T-helper 1 cell treated with Interleukin-12 subunit alpha and Interleukin-12 subunit beta and Interleukin-4 antibody, amounts not matched to agents 30 ng/mL and 1 ng/mL, for 36 hours (primary cell): ENCODE measurements at places on chromosomes 1 and 21. TPM values are rescaled to one million over a fixed set of nuclear protein-coding genes. Genes with fewer than 3 reads are reported as not detected.

FHAD1 gene
- total RNA-seq, result not detected in 2 replicates

CD244 gene
- total RNA-seq, result 1.9 and 2.2 TPM in 2 replicates

FOXD2 gene
- 0.20 and 0.27 TPM in 2 replicates for total RNA-seq

S100B gene
- total RNA-seq, result 0.49 TPM in 1 of 2 replicates, not detected in the other

NHLH1 gene
- 0.85 and 0.93 TPM in 2 replicates for total RNA-seq

HES3 gene
- not detected in 2 replicates for total RNA-seq

GNG4 gene
- total RNA-seq, result 3.3 and 3.7 TPM in 2 replicates

RPS6KA1 gene
- total RNA-seq, result 216 and 220 TPM in 2 replicates

ASAP3 gene
- total RNA-seq, result 0.22 and 0.32 TPM in 2 replicates

CLCA1 gene
- total RNA-seq, result not detected in 2 replicates

CYP4B1 gene
- 0.10 TPM in 1 of 2 replicates, not detected in the other for total RNA-seq

ANGPTL1 gene
- not detected in 2 replicates for total RNA-seq

FCRL4 gene
- not detected in 2 replicates for total RNA-seq

CACHD1 gene
- 0.17 TPM in 1 of 2 replicates, not detected in the other for total RNA-seq

MYOM3 gene
- total RNA-seq, result not detected in 2 replicates

GBP6 gene
- total RNA-seq, result 3.8 and 4.2 TPM in 2 replicates
